ENCODE measurements at places on chromosomes 3 and 15. TPM values are rescaled to one million over a fixed set of nuclear protein-coding genes. Genes with fewer than 3 reads are reported as not detected.

The PYGO1 gene
- not detected for total RNA-seq

The CFAP20DC gene
- total RNA-seq = 0.98 TPM

The TSEN2 gene
- 30.5 TPM for total RNA-seq

The GMPPB gene
- 45.8 TPM for total RNA-seq

The SAMD7 gene
- total RNA-seq = not detected

The RBPMS2 gene
- not detected for total RNA-seq

The MOBP gene
- total RNA-seq = not detected

The GJD2 gene
- not detected for total RNA-seq

The SST gene
- not detected for total RNA-seq

The SMAD6 gene
- 0.40 TPM for total RNA-seq

The PATL2 gene
- total RNA-seq = 13.5 TPM

The CMC1 gene
- 21.3 TPM for total RNA-seq

The DNASE1L3 gene
- not detected for total RNA-seq

The COLQ gene
- 1.7 TPM for total RNA-seq

The RHOV gene
- 1.5 TPM for total RNA-seq

The THPO gene
- not detected for total RNA-seq

The SERINC4 gene
- total RNA-seq = 0.28 TPM

The FSD2 gene
- total RNA-seq = not detected

The SUCNR1 gene
- not detected for total RNA-seq

The EPHB1 gene
- total RNA-seq = 1.6 TPM

The RPL29 gene
- total RNA-seq = 1,714 TPM

The MCTP2 gene
- total RNA-seq = 49.8 TPM

The DALRD3 gene
- 31.5 TPM for total RNA-seq

The CHP1 gene
- total RNA-seq = 47.8 TPM

The SCN5A gene
- total RNA-seq = not detected

The SMCO1 gene
- not detected for total RNA-seq

The FMN1 gene
- not detected for total RNA-seq

The ICE2 gene
- 55.4 TPM for total RNA-seq

The P4HTM gene
- 33.9 TPM for total RNA-seq

The GSK3B gene
- 37.1 TPM for total RNA-seq

The ESYT3 gene
- 0.17 TPM for total RNA-seq

The CFAP100 gene
- total RNA-seq = not detected

The HYAL1 gene
- 0.28 TPM for total RNA-seq

The SERPINI1 gene
- total RNA-seq = 0.49 TPM

The EXD1 gene
- total RNA-seq = not detected

All from activated CD4-positive, alpha-beta T cell treated with anti-CD3 and anti-CD28 coated beads, Interleukin-2, amount 10 ng/mL, durations not matched to agents 24 days and 14 days (primary cell).